ENCODE measurements at places on chromosomes 1 and 21. TPM values are rescaled to one million over a fixed set of nuclear protein-coding genes. Genes with fewer than 3 reads are reported as not detected.

DNA sequence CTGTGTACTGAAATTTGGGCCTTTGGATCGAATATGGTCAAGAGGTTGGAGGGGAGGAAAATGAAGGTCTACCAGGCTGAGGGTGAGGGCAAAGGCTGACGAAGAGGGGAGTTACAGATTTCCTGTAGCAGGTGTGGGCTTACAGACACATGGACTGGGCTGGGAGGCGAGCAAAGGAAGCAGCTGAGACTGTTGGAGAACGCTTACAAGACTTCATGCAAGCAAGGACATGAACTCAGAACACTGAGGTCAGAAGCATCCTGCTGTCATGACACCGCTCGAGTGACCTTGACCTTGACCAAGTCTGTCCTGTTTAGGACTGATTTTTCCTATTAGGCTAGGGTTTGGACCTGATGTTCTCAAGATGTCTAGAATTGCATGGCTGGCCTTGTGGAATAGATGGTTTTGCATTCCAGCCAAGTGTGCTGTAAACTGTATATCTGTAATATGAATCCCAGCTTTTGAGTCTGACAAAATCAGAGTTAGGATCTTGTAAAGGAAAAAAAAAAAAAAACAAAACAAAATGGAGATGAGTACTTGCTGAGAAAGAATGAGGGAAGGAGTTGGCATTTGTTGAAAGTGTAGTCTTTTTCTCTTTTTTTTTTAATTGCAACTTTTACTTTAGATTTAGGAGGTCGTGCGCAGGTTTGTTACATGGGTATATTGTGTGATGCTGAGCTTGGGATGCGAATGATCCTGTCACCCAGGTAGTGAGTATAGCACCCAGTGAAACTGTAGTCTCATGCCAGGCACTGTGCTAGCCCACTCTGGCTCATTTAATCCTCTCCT lies 5.8 kb downstream of the ELF3 start:
- DNase-seq = no peak

GRCh38 chr1:185593271-185593670 lies 140.9 kb upstream of the HMCN1 start:
- DNase-seq = no peak

DNA sequence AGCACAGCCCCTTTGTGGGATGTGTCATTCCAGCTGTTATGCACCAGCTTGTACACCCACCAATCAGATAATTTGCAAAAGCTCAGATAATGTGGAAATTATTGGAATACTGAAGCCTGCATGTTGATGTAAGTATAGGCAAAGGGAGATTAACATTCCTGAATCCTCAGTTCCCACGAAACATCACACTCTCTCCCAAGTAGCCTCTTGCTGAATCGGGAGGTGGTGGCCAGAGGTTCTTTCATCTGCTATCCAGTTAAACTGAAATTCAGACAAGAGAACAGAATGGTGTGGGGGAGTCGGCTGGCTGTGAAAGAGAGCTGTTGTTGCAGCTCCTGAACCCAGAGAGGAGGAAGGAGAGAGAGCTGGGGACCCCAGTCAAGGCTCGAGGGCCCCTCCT lies 170.9 kb downstream of the ZBTB18 start:
- DNase-seq = no peak

DNA sequence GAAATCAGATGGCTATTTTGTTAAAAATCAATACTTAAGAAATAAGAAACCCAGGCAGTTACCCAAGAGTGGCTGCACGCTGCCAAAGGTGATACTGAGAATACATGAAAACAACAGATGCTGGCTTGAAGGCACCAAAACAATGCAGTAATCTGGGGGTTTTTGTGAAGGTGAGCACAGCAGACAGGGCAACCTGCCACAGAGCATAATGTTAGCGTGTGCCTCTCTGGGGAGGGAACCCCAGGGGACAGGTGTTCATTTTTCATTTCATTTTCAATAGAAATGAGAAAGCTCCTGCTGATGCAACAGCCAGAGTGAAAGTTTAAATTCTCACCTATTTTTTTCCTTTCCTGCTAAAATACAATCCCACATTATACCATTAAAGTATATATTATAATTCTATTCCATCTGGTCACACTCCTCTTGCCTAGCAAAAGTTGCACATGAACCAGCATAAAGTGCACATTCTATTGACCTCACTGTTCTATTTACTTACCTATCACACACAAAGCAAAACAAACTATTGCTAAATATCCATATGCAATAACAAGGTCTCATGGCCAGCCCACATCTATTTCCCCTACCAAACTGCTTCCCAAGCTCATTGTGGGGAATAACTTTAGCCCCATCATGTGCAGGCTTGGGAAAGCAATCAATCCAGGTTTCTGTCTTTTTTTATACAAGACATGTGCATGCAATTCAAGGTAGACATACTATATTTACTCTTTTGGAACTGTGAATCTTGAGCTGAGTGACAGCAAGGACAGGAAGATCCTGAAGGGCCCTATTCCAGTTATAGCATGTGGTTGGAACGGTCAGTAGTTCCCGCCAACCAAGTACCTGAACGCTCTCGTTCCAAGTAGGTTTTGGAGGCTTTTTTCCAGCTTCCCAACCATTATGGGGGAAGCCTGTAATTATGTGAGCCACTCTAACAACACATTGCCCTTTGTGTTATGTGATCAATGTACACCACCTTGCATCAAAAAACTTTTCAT lies 173.6 kb downstream of the RERE start:
- no peak for DNase-seq

GRCh38 chr1:90579212-90579802 lies 137.8 kb downstream of the BARHL2 start:
- DNase-seq = no peak

GRCh38 chr1:37055631-37056030 lies 21.3 kb upstream of the GRIK3 start:
- DNase-seq = no peak

- peak; percentile 56 for DNase-seq
Measured at GRCh38 chr1:33256471-33257206, at the start of gene ZNF362. Gene ZNF362 (plus strand): TSS chr1:33256492. CDS start chr1:33270575, 14,083 bp downstream.

DNA sequence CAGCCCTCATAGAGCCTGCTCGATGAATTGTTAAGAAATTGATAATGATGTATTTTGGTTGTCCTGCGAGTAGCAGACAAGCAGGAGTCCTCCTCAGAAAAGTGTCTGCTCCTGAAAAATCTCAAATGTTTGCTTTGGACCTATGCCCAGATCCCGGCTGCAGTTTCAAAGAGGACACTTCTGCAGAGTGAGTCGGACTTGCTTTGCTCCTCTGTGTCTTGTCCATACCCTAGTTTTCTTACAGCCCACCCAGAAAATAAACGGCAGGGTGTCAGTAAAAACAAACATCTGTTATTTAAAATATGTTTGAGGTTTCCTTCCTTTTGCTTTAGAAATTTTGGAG lies 2.8 kb downstream of the S100A10 start:
- DNase-seq = peak; percentile 70

GRCh38 chr1:115242543-115242942 lies 95.5 kb downstream of the NGF start:
- no peak for DNase-seq

- DNase-seq = no peak
Measured at GRCh38 chr1:239250353-239251035, 135.9 kb upstream of the CHRM3 start.

GRCh38 chr1:246608616-246609376 lies 42.5 kb downstream of the CNST start:
- peak; percentile 76 for DNase-seq

GRCh38 chr1:63670164-63670563 lies 77.0 kb downstream of the PGM1 start:
- no peak for DNase-seq

DNA sequence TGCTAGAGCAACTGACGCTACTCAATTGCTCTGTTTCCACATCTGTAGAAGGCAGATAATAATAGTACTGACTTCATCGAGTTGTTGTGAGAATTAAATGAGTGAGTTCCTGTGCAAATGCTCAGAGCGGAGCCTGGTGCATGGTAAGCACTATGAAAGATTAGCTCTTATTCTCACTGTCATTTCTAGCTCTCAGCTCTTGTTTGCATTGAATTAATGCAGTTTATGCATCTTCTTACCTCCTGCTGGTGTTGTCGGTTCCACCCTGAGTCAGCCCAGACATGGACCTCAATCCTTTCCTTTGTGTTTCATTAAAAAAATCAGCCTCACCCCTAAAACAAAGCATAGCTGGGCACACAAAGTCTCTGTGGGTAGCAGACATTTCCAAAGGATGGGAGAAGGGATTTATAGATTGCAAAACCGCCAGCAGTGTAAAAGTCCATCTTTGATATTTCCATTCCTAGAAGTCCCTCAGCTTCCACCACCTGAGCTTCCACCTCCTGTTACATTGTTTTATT lies 254.4 kb upstream of the CSF3R start:
- DNase-seq = no peak

DNA sequence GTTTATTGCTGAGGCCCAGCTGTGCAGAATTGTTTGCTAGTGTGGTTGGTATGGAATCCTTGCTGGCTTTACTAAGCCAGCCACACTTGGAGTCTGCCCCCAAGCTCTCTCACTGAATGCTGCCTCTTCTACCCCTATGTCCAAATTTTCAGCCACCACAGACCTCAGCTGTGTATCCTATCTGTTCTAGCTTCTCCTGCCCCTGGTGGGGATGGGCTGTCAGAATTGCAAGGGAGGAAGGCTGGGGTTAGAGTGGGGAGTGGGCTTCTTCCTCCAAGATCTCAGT lies 4.4 kb downstream of the NHLH1 start:
- no peak for DNase-seq

GRCh38 chr1:183004141-183004540 lies 19.1 kb upstream of the LAMC1 start:
- DNase-seq = no peak

GRCh38 chr1:39293375-39294070 lies 89.0 kb downstream of the MACF1 start:
- no peak for DNase-seq

- no peak for DNase-seq
Measured at GRCh38 chr1:77007675-77008074, 140.4 kb downstream of the ST6GALNAC5 start.

DNA sequence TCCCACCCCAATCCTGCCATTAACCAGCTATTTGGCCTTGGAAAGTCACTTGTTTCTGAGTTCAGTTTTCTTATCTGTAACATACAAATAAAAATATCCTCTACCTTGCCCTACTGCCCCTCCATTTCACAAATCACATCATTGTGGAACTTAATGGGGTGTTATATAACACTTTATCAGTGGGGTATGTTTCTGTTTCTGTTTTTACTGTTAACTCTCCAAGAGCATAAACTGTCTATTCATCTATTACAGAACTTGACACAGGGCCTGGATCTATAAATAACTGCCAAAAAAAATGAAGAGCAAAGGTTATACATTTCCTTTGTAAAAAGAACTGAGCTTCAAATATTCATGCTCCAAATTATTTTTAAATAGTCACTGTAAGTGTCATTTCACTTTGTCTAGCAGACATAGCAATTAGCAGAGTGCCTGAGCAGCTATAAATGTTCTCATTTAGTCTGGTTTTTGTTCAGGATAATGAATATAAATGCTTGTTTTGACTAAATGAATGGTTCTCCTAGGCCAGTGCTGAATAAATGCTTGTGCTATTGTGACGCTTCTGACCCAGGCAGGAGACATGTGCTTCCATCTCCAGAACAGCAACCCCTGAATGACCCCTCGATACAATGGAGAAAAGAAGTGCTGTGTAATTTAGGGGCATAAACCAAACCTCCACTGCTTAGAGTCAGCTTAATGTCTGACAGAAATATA lies 7.4 kb downstream of the PIGM start:
- no peak for DNase-seq

DNA sequence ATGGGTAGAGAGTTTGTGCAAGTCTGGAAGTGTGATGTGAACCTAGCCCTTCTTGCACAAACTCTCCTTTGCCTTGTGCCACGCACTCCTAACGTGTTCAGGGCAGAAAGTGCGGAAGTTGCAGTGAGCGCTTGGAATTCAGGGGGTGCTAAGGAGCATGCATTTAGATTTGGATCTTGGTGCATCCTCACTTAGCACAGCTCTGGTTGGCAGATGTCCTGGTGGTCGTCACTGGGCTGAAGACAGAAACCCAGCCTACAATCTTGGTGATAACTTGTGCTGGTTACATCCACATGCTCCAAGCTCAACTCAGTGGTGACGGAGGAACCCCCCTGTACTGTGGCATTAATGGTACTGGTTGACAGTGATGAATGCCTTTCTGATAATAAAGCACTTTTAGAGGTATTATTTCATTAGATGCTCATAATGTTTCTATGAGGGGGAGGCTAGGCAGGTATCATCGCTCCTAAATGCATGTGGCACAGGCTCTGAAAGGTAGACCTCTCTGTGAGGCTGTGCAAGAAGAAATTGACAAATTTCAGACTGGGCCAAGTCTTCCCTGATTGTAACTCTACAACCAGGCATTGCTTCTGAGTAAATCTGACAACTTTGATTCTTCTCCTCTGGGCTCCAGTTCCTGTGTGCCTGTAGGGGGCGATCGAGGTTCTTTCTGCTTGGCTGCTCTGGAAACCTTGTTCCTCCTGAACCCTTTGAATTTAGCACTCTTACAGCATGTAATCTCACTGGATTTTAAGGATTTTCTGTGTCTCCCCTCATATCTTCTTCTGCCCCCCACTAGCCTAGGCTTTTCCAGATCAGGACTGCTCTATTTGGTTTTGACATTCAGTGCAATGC lies 40.6 kb downstream of the MAPKAPK2 start:
- DNase-seq = no peak

- no peak for DNase-seq
Measured at GRCh38 chr1:22888320-22889075, 84.2 kb downstream of the LACTBL1 start.

DNA sequence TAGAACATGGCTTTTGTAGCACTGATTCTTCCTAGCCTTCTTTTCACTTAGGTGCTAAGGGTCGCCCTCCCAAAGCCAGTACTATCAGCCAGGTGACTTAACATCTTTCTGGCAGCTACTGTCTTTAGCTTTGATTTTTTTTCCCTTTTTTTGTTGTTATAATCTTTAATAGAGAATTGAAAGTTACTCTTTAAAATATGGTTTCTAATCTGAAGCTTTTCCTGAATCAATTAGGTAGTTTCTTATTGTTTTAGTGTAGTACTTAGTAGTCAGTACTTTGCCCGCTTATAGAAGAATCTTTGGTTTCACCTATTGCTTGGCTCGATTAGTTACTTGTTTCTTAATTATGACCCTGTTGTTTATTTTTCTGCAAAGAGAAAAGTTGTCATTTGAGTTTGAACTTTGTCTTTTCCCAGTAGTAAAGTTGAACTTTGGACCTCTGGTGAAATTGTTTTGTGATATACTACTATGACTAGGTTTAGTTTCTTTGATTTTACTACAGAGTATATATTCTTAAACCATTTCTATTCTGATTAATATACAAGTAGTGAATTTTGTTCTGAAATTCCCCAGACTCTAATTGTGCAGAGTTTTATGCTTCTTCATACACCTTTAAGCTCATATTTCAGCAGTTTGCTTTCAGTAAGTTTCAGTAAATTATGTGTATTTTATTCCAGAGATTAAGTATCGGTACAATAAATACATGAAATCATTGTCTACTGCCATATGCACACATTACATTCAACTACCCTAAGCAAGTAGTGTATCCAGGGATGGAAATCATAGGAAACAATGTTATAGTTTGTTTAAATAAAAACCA lies 3.9 kb downstream of the MAGI3 start:
- DNase-seq = no peak

C1orf210 gene
- total RNA-seq = not detected

TSPEAR gene
- 1.1 TPM for total RNA-seq

KCNJ10 gene
- not detected for total RNA-seq

SERINC2 gene
- total RNA-seq = 2.6 TPM

SYCP1 gene
- total RNA-seq = not detected

MAGI3 gene
- total RNA-seq = 7.7 TPM

L1TD1 gene
- 0.07 TPM for total RNA-seq

MAP3K7CL gene
- total RNA-seq = 8.5 TPM

CNR2 gene
- not detected for total RNA-seq

DNALI1 gene
- 3.5 TPM for total RNA-seq

C8B gene
- not detected for total RNA-seq

RNF187 gene
- total RNA-seq = 99.7 TPM

CHI3L2 gene
- total RNA-seq = 0.78 TPM

NLRP3 gene
- total RNA-seq = 0.70 TPM
